ENCODE measurements at places on chromosomes 1 and 21. TPM values are rescaled to one million over a fixed set of nuclear protein-coding genes. Genes with fewer than 3 reads are reported as not detected.

- H3K4me3 ChIP-seq: no peak overlapping the region
- H3K36me3 ChIP-seq: no peaks in the 10 kb centered on the region
- no peaks in the 10 kb centered on the region for H3K27me3 ChIP-seq
- H3K4me1 ChIP-seq: peaks cover 8% of the 10 kb centered on the region
Observed at GRCh38 chr1:111565968-111566367, 53.6 kb upstream of the RAP1A start.

The HCN3 gene
- total RNA-seq: 2.3 TPM

DNA sequence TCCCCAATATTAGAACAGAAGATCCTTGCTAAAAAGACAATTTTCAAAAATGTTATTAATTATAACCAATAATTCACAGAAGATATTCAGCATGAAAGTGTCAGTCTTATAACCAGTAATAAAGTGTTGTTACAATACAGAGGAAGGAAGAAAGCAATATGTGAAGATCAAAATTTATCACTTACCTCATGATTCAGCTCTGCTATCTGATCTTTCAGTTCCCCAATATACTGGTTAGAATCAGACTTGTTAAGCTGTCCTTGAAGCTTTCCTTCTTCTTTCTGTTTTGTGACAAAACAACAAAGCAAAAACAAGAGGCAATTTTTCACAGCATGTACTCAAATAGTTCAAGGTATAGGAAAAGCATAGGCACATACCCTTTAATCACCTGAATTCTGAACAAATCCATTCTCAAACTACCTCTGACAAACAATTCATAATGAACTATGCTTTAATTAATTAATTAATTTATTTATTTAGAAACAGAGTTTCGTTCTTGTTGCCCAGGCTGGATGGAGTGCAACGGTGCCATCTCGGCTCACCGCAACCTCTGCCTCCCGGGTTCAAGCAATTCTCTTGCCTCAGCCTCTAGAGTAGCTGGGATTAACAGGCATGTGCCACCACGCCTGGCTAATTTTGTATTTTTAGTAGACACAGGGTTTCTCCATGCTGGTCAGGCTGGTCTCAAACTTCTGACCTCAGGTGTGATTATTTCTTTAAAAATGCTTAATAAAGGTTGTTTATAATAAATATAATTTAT is 76.9 kb upstream of the GFI1 start:
- no peak for DNase-seq
- H3K4me1 ChIP-seq: peaks cover 32% of the 10 kb centered on the region
- H3K4me3 ChIP-seq: no peak overlapping the region
- H3K27ac ChIP-seq: no peak overlapping the region
- H3K36me3 ChIP-seq: peaks cover 67% of the 10 kb centered on the region
- H3K27me3 ChIP-seq: no peaks in the 10 kb centered on the region

DNA sequence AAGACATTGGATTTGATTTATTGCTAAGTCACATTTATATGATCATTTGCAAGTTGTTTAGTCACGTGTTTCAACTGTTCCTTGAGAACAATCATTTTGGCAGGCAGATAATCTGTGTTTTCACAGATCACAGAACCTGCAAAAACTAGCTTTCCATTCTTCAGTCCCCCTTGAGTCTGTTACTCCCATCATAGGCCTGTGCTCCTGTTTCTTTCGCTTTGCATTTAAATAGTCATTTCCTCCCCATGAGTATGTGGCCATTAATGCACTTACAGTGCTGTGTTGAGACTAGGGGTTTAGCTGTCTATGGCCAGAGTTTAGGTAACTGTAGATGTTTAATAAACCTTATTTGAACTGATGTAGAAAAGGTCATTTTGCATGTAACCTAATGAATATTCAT is 214.5 kb downstream of the PATJ start:
- no peak for DNase-seq
- H3K4me1 ChIP-seq: no peaks in the 10 kb centered on the region
- H3K36me3 ChIP-seq: no peaks in the 10 kb centered on the region
- H3K4me3 ChIP-seq: no peak overlapping the region
- no peaks in the 10 kb centered on the region for H3K27me3 ChIP-seq

The KPNA6 gene
- 70.0 TPM for total RNA-seq

The SH3D21 gene
- 26.2 TPM for total RNA-seq

DNA sequence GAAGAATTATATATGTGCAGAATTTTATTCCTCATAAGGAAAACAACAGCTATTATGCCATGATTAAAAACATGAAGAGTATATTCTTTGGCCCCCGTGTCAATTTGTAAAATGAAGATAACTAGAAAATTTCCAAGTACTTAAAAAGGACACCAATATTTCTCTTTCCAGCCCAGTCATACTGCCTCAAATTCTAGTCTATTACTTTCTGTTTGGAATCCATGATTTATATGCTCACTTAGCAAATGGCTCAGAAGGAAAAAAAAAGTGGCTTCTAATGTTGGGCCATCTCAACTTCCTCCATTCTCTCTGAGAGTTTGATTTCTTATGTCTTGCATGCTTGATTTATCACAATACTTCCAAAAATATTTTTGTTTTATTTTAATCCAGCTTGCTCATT is 1431.1 kb downstream of the AMY1C start:
- no peak overlapping the region for H3K27ac ChIP-seq
- H3K4me3 ChIP-seq: no peak overlapping the region
- no peaks in the 10 kb centered on the region for H3K27me3 ChIP-seq
- no peak for DNase-seq
- no peaks in the 10 kb centered on the region for H3K4me1 ChIP-seq

The NGF gene
- not detected for total RNA-seq

- no peak overlapping the region for H3K4me3 ChIP-seq
- H3K36me3 ChIP-seq: no peaks in the 10 kb centered on the region
- H3K4me1 ChIP-seq: peaks cover 21% of the 10 kb centered on the region
- H3K27me3 ChIP-seq: peaks cover 64% of the 10 kb centered on the region
- peak; percentile 54 for DNase-seq
Observed at GRCh38 chr1:197924516-197925123, 7.4 kb downstream of the LHX9 start.
